EL (cell line): ENCODE measurements at places on chromosomes 11 and 22.

GRCh38 chr22:18050065-18050464, 25.7 kb upstream of the MICAL3 start:
- DNase-seq, result no peak

DNA sequence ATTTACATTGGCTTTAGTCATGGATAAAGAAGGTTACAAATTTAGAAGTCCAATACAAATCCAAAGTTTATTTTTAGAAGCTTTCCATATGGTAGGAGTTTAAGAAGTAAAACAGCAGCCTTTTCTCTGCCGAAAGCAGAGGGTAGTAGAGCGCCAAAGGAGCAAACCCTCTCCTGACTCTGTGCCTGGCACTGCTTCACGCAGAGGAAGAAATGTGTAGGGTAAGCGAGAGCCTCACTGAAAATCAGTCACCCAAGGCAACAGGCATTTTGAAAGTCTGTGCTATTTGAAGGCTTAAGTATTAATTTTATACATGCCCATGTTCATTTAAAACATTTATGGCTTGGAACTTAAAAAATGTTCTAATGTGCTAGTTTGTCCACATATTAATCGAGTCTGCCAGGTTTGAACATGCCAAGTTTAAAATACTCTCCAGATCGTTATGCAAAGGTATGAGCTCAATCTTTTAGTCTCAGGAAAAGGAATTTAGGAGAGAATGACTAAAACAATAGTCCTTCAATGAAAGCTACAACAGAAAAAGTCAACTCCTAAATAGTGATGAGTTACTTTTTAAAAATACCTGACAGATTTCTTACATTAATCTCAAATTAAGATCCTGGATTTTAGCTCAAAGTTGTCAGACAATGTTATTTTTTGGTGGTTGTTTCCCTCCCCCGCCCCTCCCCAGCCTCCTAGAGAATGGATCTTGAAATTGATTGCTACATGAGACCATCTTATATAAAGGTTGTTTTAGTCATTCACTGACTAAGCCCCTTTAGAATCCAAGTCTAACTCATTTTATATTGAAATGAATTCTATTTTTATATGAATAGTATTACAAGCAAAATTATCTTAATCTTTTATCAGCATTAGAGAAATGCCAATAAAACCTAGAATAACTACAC, 38.7 kb downstream of the MRTFA start:
- DNase-seq, result peak; percentile 40

- peak; percentile 77 for DNase-seq
Observed at GRCh38 chr11:118607401-118608359, at the start of gene PHLDB1. Gene PHLDB1 (plus strand): TSS chr11:118607615. CDS start chr11:118613837, 6,222 bp downstream.

DNA sequence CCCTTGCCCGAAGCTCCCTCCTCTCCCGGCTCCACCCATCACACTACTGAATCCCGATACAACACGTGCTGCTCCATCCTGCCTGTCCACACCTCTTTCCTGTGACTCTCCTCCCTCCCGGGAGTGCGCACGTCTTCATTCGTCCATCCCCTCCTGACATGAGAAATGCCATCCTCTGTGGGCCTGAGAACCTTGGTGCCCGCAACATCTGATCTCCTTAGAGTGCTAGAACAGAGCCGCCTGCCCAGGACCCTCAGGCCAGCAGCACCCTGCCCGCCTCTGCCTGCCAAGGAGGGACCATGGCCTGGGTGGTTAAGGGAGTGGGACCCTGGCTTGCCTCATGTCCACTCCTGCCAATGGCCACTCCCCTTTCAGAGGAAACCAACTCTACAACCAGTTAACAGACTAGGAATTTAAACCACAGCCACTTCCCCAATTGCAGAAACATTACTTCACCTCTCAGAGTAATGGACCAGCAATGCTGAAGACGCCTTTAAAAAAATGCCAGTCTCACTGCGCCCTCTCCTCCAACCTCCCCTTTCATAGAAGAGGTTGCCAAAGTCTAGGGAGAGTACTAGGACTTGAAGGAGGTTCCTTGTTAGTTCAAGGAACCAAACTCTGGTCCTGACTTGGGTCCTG, 466.3 kb downstream of the OPCML start:
- DNase-seq, result peak; percentile 52

DNA sequence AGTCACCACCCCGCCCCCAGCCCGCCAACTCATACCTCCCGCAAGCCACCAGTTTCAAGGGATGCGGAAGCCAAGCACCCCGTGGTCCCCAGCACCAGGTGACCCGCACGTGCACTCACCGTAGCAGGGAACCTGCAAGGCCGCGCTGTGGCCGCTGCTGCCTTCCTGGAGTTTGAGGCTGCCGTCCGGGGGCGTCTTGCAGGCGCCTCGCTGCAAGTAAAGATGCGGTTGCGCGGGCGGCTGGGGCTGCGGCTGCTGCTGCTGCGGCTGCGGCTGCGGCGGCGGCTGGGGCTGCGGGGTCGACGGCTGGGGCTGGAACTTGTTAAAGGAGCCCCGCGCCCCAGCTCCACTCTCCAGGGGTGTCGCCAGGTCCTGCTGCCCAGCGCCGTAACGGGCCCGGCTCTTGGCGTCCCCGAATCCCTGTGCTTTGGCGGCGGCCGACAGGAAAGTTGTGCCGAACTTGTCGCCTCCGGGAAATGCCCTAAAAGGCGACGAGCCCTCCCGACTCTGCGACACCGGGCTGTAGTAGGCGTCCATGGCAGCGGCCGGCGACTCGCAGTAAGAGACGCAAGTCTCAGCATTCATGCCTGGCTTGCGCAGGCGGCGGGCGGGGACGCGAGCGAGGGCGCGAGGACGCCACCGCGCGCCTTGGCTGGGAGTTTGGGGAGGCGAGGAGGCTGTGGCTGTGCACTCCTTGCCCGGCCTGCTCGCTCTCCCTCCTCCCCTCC, at the start of gene ALX4:
TSS of gene ALX4 (minus strand) at position 662 of the 728 bp plus-strand sequence. CDS start at position 585, 77 bp downstream.
- DNase-seq, result peak; percentile 66

DNA sequence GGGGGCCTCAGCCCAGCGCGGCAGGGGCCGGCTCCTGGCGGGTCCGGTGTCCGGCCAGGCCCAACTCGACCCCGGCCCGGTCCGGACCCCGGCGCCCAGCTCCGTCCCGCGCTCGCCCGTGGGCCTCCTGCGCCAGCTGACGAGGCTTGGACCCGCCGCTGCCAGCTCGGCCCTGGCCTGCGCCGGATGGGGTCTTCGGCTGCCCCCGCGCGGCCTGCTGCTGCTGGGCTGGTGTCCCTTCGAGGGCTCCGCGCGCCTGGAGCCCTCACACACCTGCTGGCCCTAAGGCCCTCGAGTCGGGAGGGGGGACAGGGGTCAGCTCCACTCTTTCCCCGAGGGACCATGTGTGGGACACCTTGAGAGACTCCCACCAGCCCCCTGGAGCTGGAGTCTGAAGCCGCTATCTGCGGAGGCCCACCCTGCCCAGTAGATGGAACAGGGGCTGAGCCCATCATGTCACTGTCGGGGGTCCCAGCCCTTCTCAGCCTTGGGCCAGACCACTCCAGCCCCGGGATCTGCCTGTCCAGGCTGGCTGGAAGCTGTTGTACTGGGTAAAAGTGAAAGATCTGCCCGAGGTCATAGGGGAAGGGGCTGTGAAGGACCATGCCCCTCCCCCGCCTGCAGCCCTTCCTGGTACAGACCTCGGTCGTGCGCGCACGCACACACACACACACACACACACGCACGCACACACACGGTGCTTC, 768 bp upstream of the CDKN1C start:
- no peak for DNase-seq

- no peak for DNase-seq
Observed at GRCh38 chr11:88307749-88308425, 29.6 kb downstream of the CTSC start.

GRCh38 chr11:122517403-122518379, 137.8 kb upstream of the UBASH3B start:
- no peak for DNase-seq

DNA sequence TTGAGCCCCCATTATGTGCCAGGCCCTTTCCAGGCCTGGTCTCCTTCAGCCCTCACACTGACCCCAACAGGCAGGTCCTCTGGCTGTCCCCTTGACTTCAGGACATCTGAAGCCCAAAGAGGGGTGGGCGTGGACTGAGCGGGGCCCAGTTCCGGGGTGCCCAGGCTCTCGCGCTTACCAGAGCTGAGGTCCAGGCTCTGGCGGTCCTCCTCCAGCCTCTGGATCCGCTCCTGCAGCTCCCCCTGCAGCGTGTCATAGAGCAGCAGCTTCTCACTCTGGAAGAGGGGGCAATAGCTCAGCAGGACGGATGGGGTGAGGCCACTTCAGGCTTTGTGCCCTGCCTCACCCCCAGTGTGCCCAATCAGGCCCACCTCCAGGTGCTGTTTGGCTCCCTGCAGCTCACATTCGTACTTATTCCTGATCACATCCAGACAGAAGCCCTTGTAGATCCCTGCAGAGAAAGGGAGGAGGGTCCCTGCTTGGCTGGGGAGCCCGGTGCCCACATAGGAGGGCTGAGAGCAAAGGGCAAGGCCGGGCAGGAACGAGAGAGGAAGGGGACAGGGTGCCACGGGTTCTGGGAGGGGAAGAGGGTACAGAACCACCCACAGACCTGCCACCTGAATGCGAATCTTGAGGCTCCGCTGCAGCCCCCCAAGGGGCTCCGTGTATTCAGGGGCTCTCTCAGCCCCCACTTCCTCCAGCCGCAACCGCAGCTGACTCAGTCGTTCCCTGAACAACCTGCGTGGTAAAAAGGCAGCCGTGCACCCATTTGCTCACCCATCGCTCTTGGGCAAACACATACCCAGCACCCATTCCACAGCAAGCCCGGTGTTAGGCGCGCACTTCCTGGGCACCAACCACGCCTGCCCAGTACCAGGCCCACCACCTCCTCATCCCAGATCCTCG, 4.1 kb downstream of the BRMS1 start:
- no peak for DNase-seq

DNA sequence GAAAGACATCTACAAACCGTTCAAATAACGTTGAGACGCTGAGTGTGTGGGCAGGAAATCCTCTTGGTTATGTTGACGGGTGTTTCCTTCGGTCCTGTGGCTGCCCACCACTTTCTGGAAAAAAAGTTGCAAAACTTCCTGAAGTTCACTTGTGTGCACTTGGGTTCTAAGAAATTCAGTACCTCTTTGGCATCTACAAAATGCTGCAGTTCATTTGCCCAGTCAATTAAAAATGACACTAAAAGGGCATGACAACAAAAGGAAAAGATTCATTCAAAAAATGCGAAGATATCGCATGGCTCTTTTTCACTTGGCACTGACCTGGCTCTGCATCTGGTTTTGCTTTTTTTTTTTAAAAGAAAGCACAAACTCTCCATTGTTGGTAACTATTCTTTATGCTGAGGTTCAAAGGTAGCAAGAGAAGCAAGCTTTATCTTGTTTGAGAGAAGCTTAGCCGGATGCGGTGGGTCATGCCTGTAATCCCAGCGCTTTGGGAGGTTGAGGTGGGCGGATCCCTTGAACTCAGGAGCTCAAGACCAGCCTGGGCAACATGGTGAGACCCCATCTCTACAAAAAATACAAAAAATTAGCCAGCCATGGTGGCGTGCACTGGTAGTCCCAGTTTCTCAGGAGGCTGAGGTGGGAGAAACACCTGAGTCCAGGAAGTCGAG, 10.6 kb upstream of the XBP1 start:
- DNase-seq, result no peak

GRCh38 chr11:42625757-42626665, 685.8 kb upstream of the API5 start:
- no peak for DNase-seq

- peak; percentile 41 for DNase-seq
Observed at GRCh38 chr11:113572136-113572735, 97.0 kb upstream of the DRD2 start.

DNA sequence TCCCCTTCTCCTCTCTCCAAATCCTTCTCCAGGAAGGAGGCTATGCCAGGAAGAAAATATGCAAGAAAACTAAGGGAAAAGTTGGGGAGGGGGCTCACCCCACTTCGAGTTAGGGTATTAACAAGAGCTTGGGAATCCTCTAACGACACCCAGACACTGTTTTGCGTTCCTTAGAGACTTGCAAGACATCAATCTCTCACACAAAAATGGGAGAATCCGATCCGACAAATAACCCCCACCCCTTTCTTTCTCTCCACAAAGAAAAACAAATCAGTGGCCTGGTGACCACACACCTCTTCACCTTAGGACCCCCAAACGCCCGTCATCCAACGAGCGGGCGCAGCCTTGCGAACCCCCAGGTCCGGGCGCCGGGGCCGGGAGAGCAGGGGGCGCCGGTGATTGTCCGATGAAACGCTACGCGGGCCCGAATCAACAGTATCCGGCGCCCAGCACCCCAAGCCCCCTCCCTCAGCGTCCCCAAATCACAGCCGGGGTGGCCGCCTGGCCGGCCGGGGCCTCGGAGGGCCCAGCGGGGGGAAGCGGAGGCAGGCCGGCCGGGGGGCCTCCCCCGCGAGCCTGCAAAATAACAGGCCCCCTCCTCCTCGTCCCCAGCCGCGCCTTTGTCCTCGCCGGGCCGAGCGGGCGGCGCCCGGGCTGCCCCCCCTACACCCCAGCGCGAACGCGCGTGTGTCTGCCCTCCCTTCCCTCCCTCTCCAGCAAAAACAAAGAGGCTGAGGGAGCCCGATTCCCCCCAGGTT, 690 bp downstream of the CSNK1E start:
- peak; percentile 59 for DNase-seq

GRCh38 chr22:40449676-40450035, 79.3 kb downstream of the SGSM3 start:
- DNase-seq, result peak; percentile 76

GRCh38 chr22:39960791-39961746, 872 bp downstream of the TMA7B start:
- peak; percentile 95 for DNase-seq

- peak; percentile 64 for DNase-seq
Observed at GRCh38 chr22:36540867-36541642, 12.1 kb upstream of the EIF3D start.

DNA sequence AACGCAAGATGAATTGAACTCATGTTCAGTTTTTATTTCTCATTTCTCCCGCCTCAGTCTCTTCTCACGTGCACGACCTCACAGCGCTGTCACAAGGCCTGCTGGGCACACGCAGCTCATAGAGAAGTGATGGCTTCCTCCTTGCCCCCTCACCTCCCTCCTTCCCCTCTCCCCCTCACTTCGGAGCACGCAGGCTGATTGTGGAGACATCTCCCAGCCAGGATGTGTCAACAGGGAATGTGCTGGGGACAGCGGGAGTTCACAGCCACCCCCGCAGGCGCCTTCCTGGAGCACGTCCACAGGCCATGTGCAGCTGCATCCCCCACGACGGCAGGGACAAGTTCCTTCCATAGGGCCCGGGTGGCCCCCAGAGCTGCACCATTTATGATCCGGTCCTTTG, 29.1 kb upstream of the KRTAP5-6 start:
- DNase-seq, result no peak

GRCh38 chr11:69862797-69863543, 43.8 kb upstream of the FGF3 start:
- DNase-seq, result no peak

DNA sequence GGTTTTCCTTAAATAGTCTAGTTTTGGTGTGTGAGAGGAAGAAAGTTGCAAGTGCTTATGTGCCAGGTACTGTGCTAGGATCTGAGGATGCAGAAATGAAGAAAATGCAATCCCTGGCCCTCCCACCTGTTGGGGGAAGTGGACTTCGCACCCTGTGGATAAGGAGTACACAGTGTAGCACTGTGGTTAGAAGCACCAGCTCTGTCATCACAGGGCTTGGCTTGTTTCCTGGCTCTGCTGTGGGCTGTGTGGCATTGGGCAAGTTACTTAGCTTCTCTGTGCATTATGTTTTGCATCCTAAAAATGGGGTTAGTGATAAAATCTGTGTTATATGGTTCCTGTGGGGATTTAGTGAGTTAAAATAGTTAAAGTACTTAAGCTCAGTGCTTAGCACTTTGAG, 68.2 kb downstream of the ENDOD1 start:
- no peak for DNase-seq

- DNase-seq, result no peak
Observed at GRCh38 chr22:48478124-48478523, 1349.5 kb downstream of the BRD1 start.

GRCh38 chr22:41933411-41934177, 7.0 kb upstream of the TNFRSF13C start:
- DNase-seq, result no peak
